ENCODE measurements at places on chromosomes 13 and 19.

- DNase-seq, result no peak
These were observed 211.1 kb downstream of the TEX29 start for GRCh38 chr13:111531505-111531904.

- DNase-seq, result no peak
These were observed 13.6 kb upstream of the LATS2 start for GRCh38 chr13:21075011-21075378.

- DNase-seq, result no peak
These were observed 40.2 kb downstream of the SMIM24 start for GRCh38 chr19:3440082-3440481.

DNA sequence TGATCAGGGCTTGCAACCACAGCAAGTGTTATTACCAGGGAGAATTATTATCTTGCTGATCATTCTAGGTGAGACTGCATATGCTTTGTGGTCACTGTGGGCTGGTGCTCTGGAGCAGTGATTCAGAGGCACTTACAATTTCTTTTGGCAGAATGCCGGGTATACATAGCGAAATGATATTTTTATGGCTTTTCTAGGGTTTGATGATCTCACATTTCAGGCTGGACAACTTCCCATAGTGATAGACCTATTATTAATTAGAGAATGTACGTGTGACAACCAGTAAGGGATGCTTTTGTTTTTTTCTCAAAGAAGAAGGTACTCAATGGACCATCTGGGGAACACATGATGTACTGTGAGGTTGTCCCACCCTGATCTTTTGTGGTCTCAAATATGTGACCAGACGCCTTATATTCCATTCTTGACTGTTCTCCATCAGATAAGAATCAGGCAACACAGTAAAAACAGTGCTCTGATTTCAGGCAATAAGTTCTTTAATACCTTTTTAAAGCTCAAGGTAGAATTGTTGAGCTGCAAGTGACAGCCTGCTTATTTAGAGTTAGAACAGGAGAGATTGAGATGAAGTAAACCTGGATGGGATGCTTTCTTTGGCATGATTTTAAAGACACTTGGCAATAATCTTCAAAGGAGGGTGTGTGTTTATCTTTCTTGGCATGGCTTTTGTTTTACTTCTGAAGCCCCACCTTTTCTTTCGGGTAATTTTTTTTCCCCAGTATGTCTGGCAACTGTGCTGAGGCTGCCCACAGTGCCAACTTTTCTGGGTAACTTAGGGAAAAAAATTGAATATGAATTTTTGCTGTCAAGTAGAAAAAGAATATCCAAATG lies 27.4 kb upstream of the SCEL start:
- DNase-seq, result no peak

DNA sequence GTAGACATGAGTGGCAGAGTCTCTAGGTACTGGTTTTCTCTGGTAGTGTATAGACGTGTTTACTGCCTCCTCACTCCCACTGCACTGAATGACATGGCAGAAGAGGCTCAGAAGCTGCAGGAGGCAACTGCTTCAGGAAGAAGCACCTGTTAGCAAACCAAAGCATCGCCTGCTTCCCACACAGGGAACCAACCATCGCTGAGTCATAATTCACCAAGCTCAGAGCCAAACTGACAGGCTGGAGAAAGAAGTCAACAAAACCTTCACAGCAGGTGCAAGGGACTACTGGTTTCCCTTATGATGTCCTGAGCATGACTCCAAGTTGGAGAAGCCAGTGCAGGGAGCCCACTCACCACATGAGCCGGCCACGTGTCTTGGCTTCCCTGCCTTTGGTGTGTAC lies 69.8 kb downstream of the KCTD12 start:
- no peak for DNase-seq

- DNase-seq, result peak; percentile 62
These were observed 16.9 kb upstream of the BTBD2 start for GRCh38 chr19:2032296-2032941.

DNA sequence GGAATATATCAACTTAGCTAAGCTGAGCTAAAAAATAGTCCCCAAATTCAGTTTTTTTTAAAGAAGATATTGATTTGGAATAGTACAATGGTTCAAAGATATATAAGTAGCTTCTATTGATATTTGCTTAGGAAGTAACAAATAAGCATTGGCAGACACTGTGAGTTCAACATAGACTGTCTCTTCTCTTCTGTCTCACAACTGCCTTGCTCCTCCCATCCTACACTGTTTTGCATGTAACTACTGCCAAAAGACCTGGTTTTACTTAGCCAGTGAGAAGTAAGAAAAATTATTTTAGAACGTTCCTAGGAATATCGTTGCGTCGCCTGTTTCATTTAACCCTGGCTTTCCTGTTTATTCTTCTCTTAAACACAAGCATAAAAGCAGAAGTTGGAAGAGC lies 859.0 kb upstream of the SPRY2 start:
- no peak for DNase-seq

DNA sequence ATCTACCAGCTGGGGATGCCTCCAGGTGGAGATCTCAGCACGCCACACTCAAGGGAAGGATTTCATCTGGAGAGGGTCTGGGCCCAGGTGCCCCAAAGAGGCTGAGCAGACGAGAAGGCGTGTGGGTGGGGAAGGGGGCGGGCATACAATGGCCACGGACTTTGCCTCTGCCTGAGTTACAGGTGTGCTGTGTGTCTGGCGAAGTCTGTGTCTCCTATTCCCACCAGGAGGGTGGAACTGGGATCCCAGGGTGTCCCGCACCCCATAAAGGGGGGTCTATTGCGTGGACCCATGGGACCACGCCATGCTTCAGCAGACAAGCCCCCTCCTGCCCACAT lies 3.6 kb downstream of the TLE2 start:
- DNase-seq, result no peak

DNA sequence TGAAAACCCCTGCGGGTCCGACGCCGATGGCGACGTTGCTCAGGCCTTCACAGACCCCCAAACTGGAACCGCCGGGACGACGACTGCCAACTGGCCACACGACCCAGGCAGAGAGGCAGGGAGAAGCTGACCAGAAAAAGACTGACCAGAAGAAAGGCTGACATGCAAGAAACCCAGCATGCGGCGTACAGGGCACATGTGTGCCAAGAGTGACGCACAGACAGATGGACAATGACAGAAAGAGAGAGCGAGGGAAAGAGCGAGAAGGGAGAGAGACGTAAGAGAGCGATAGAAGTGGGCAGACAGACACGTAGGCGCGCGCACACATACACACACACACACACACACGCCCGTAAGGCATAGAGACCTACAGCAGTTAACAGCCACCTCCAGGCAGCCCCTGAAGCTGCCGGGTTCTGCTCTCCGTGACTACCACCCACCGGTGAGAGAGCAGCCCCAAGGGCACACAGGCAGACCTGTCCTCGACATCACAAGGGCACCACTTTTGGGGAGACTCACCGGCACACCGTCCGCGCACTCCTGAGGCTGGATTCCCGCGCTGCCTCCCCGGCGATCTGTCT lies 67.2 kb upstream of the ZNF527 start:
- no peak for DNase-seq

GRCh38 chr13:110617321-110618072 lies 2.2 kb downstream of the NAXD start:
- DNase-seq, result no peak

DNA sequence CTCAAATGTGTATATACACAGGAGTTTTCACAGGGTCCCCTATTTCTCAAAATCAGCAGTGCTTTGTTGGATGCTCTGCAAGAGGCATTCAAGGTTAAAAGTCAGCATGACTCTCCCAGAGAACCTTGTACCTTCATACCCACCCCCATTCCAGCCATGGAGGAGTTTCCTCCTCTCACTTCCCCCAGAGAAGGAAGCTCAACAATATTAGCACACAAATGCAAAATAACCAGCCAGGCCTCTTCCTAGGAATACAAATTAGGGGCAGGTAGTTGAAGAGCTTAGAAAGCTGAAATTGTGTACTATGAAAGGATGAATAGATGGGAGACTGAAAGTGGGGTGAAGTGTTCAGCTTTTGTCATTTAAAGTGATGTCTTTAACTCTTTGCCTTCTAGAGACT lies 43.8 kb downstream of the SPRY2 start:
- no peak for DNase-seq

DNA sequence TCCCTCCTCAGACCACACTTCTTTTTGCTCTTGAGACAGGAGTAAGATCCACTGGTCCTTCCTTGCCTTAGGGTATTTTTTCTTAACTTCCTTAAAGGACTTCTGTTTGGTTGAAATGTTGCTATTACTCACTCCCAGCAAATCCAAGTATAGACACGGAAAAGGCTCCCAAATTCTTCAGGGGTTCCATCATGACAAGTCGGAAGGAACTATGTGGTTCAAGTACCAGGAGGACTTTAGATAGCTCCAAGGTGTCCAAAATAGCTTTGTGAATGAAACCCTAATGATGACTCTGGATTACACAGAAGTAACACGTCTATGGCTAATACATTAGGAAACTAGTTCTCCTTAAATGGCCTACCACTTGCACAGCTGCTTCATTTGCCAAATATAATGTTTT lies 238.7 kb downstream of the KCTD12 start:
- DNase-seq, result no peak

DNA sequence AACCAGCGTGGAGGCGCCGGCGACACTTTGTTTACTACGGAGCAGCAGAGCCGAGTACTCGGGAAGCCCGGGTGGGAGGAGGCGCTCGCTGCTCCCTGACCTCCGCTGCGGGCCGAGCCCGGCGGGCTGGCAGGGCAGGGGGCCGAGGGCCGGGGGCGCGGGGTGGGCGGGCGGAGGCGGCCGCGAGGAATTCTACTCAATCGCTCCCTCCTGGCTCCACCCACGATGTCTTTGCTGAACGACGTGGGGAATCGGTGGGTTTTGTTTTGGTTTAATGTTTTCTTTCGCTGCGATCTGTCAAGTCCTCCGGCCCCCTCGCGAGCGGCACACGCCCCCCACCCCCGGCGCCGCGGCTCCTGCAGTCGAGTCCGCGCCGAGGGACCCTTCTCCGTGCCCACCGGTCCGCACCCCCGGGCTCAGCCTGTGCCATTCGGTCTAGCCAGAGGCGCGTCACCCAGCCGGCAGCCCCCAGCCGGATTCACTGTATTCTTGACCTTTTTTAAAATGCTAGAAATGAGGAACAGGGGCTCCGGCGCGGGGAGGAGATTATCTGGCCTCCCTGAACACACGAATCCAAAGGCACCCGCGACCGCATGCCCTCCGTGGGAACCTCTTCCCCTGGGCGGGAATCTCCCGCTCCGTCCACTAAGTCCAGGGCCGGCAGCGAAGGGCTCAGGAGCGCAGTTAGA lies 636 bp upstream of the FOXO1 start:
- no peak for DNase-seq

- DNase-seq, result no peak
These were observed 16.0 kb upstream of the EIF3G start for GRCh38 chr19:10135551-10136334.

DNA sequence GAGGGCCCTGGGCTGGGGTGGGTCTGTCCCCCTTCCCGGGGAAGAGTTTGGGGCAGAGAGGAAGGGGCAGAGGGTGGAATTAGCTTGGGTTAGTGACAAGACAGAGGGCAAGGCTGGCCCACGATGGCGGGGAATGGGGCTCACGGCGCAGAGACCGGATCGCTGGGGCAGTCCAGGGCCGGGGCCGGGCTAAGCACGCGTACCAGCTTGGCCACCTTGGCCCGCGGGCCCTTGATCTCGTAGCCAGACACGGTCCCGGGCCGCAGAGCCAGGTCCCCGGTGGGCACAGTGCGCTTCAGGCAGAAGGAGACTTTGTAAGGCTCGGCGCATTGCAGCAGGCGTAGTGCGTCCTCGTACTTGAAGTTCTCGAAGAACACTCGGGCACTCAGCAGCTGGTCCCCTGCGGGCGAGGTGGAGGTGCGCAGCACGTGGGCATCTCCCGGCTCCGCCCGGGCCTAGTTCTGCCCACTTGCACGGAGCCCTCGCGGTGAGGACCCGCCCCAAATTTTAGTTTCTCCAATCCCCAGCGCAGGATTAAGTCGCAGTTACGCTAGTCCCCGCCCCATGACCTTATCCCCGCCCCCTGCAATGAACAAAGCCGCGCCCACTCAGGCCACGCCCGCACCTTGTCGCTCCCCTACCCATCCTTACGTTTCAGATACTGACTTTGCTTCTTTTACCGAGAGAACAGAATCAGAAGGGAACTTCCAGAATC lies 8.6 kb upstream of the HIPK4 start:
- DNase-seq, result no peak

DNA sequence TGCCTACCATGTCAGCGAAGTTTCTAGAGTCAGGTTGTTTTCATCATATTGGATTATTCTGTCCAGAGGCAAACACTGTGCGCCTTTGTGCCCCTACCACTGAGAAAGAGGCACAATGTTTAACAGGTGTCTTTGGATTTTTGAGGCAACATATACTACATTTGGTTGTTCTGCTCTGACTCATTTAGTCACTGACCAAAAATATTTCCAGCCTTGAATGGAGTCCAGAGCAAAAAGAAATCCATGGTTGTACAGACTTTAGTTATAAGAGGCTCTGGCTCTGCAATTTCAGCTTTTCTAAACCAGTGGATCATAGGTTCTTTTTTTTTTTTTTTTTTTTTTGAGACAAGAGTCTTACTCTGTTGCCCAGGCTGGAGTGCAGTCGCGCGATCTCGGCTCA lies 35.7 kb downstream of the LACC1 start:
- DNase-seq, result no peak

DNA sequence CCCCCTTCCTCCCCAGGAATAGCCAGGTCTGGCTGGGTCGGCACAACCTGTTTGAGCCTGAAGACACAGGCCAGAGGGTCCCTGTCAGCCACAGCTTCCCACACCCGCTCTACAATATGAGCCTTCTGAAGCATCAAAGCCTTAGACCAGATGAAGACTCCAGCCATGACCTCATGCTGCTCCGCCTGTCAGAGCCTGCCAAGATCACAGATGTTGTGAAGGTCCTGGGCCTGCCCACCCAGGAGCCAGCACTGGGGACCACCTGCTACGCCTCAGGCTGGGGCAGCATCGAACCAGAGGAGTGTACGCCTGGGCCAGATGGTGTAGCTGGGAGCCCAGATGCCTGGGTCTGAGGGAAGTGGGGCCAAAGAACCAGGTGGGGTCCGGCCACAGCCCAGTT lies 3.2 kb downstream of the KLK2 start:
- DNase-seq, result no peak

- DNase-seq, result no peak
These were observed 102.6 kb downstream of the LRCH1 start for GRCh38 chr13:46655377-46656180.

- no peak for DNase-seq
These were observed 1774.1 kb upstream of the PCDH20 start for GRCh38 chr13:63189712-63190111.

DNA sequence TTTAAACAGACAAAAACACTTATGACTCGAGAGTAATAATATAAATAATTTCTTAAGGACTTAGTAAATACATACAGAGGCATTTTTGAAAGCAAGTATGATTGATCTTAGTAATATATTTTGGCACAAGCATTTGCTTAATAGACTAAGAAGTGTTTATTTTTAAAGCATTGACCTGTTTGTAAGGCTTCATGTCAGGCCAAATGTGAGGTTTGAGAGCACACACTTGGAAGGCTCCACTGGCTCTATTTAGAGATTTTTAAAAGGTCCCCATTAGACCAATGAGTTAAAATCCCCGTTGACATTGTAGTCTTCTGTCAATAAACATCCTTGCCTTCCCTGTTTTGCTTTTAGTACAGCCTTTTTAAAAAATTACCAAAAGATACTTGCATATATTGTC lies 50.4 kb downstream of the ATP8A2 start:
- no peak for DNase-seq

GRCh38 chr19:44607049-44607448 lies 6.3 kb upstream of the IGSF23 start:
- no peak for DNase-seq

All from GOT3 (cell line).